Umbilical cord (tissue), 2 donors: ENCODE measurements at places on chromosomes 12 and 14.
A peak's percentile ranks its signal among the peaks of the same experiment; 100 is the strongest.

GRCh38 chr12:52197371-52198231 is 5.8 kb upstream of the KRT80 start:
- DNase-seq = no peak

GRCh38 chr12:16385782-16386646 is 38.6 kb downstream of the MGST1 start:
- DNase-seq = peak; percentile 90

- DNase-seq = peak; percentile 20
Measured at GRCh38 chr14:32382704-32383103, 53.6 kb downstream of the AKAP6 start.

DNA sequence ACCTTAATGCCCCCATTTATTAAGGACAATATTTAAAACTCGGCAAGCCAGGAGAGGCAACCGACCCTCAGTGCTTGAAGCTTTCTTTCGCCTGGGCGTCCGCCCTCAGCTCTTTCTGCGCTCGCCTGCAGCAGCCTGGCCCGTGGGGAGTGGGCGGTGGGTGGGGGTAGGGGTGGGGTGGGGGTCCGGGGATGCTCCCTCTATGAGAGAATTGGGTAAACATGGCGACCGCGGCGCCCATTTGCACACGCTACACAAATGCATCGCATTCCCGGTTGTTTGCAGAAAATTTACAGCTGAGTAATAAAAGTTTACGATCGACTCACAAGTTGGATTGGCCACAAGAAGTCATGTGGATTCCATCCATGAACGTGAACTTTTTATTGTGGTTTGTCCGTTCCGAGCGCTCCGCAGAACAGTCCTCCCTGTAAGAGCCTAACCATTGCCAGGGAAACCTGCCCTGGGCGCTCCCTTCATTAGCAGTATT is 7.7 kb downstream of the HOXC8 start:
- peak; percentile 94 for DNase-seq

GRCh38 chr14:90587918-90588317 is 191.1 kb downstream of the CALM1 start:
- no peak for DNase-seq

DNA sequence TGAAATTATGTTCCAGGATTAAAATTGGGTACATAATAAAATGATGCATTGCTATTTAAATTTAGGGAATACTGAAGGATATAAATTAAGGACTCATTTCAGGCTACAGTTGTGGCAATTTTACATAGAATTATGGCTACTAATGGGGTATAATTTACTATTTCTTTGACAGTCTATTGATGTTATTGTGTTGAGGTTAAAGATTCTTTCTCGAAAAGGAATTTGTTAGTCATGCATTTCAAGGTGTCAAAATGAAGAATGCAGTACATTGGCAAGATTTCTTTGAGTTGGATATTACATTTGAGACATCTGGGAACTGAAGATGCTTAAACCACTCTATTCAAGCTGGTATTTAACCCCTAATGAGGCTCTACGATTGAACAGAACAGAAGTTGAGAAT is 28.3 kb downstream of the SLC5A8 start:
- DNase-seq = no peak

- DNase-seq = no peak
Measured at GRCh38 chr12:92356425-92356824, 210.8 kb upstream of the BTG1 start.

DNA sequence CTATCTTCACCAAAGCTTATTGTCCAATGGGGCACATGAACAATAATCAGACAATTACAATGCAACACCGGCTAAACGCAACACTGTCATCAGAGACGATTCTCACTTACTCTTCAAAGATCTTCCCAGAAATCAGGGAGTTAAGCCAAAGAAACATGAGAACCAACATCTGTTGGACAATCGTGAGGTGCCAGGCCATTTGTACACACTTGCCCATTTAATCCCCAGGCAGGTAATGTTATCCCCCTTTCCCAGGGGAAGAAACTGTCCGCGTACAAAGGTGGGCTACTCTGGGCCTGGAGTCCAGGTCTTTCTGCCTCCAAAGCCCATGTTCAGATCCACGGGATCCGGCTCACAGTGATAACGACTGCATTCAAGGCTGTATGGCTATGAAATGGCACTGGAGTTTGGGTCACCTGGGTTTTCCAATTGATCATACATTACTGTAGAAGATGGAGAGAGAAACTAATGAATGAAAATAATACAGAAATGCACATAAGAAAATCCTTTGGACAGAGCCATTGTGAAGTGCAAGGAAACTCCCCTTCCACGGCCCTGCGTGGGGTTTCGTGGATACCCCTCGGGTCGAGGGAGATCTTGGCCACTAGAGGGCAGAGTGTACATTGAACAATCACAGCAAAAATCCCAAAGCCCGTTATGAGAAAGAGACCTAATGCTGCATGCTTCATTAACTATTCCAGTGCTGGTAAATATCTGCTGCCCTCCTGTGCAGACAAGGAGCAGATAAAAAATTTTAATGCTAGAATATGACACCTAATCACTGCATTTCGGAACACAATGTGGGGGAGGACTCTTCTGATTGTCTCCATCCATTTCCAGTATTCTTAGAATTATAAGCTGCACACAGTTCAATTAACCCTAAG is 111.4 kb downstream of the EGLN3 start:
- DNase-seq = peak; percentile 57

DNA sequence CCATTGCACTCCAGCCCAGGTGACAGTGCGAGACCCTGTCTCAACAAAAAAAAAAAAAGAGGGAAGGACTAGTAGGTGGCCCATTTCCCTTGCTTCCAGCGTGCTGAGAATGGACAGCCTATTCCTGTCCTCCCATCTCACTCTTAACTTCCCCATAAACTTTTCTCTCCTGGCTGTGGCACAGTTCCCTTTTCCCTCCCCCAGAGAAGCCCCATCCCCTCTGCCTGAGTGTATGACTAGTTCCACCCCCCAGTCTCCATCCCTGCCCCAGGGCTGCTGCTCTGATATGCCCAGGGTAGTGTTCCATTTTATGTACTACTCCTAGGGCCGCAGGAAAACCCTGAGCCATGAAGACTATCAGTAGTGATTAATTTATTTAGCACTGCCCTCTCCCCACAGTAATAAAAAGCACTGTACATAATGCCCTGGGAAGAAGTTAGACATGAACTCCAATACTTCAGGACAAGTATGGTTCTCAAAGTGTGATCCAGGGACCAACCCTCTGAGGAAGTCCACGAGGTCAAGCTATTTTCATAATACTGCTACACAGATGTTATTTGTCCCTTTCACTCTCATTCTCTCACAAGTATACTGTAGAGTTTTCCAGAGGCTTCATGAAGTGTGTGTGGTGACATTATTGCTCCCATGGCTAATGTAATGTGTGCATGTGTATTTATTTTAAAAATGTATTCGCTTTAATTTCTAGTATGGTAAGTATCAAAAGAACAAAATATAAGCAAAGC is 11.5 kb upstream of the CHD4 start:
- no peak for DNase-seq

GRCh38 chr14:32102152-32102787 is 25.2 kb downstream of the ARHGAP5 start:
- DNase-seq = no peak

DNA sequence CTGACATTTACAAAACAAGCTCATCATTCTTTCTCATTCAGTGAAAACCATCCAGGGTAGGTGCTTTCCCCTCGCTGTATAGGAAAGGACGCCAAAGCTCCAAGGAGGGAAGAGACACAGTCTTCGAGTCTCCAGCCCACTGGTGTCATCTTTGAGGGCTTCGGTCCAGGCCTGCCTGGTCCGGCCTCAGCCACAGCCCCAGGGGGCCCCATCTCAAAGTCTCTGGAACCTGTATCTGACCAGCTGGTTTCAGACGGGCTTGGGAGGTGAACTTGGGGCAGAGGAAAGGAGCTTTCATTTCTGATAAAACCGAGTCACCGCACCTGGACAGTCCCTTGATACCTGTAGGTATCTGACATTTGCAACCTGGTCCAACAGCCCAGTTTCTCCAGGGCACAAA is 229.5 kb upstream of the RTL1 start:
- DNase-seq = no peak

DNA sequence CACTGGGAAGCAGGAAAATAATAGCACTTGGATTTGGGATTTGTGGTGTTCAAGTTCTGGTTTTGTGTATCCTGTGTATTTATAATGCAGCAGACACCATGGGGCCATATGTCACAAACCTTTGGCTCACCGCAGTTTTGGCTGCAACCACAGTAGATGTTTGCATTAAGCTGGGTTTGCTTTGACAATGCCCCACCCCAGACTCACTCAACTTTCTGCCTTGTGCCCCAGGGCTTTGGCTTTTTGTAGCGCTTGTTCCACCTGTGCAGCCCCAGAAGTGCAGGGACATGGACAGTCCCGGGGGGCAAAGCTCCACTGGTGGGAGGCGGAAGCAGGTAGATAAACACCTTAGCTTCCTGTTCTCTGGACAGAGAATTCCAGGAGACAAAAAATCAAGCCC is 446.9 kb downstream of the MED13L start:
- DNase-seq = no peak

- no peak for DNase-seq
Measured at GRCh38 chr14:35140718-35141581, 18.6 kb downstream of the PRORP start.
